ENCODE measurements at places on chromosomes 1 and 21.

- ATAC-seq = no peak
Measured at GRCh38 chr1:98003442-98003841, 82.6 kb upstream of the DPYD start.

GRCh38 chr1:243740255-243740999, 109.6 kb downstream of the AKT3 start:
- ATAC-seq = no peak

DNA sequence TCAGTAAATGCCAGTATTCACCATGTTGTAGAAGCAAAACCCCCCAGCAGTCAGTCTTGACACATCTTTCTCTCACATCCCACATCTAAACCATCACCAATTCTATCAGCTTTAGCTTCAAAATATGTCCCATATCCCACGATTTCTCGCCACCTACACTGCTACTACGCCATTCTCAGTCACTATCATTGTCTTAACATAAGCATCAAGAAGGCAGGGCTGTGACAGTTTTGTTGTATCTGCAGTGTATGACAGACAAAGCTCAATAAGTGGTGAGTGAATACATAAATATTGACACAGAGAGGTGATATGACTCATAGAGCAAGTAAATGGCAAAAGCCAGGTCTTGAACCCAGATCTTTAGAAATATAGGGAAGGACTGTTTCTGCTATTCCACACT, 59.9 kb downstream of the JAK1 start:
- no peak for ATAC-seq

- ATAC-seq = no peak
Measured at GRCh38 chr1:10771789-10772188, 24.7 kb downstream of the CASZ1 start.

GRCh38 chr1:231395998-231396390, 26.1 kb downstream of the EGLN1 start:
- ATAC-seq = no peak

DNA sequence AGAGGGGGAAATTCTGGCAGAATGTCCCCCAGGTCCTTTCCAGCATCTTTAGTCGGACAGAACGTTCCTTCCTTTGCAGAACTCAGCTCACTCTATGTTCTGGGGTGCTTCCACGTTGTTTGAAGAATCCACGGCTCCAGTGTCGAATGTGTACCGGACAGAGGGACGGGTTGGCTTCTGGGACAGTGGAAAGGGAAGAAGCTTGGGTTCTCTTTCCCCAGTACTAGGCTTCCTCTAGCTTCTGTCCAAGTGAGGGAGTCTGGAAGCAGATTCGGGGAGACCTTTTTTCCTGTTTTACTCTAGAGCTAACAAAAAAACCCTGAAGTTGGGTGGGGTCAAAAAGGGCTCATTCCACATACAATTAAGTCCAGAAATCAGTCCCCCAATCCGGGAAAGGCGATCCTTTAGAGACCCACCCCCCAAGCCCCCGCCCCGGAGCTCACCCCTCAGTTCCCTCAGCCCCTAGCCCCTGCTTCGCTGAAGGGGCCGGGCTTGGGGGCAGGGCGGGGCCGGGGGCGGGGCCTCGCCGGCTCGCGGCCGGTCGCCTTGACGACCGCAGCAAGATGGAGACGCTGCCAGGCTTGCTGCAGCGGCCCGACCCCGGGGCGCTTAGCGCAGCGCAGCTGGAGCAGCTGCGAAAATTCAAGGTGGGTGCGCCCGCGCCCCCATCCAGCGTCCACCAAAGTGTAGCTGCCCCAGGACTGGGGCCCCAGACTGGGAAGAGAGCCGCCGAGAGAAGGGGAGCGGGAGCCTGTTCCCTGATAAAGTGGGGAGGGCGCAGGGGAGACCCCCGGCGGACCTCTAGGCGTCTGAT, at the start of gene RIIAD1:
TSS of gene RIIAD1 (plus strand) at position 549 of the 814 bp plus-strand sequence. CDS start at position 564, 15 bp downstream.
- peak; percentile 73 for ATAC-seq

- ATAC-seq = no peak
Measured at GRCh38 chr1:212042436-212042835, 6.9 kb downstream of the DTL start.

- ATAC-seq = no peak
Measured at GRCh38 chr1:32246888-32247273, at the start of gene FAM167B. Gene FAM167B (plus strand): TSS chr1:32247222. CDS start chr1:32247422, 200 bp downstream.

- ATAC-seq = no peak
Measured at GRCh38 chr1:176450526-176450925, 12.4 kb upstream of the PAPPA2 start.

- no peak for ATAC-seq
Measured at GRCh38 chr1:51719146-51719545, 102.3 kb downstream of the OSBPL9 start.

- ATAC-seq = no peak
Measured at GRCh38 chr1:218558271-218558810, 213.2 kb downstream of the TGFB2 start.

GRCh38 chr1:62573675-62574074, 23.6 kb upstream of the ANGPTL3 start:
- ATAC-seq = no peak

- ATAC-seq = no peak
Measured at GRCh38 chr1:101112051-101112780, 86.6 kb upstream of the DPH5 start.

DNA sequence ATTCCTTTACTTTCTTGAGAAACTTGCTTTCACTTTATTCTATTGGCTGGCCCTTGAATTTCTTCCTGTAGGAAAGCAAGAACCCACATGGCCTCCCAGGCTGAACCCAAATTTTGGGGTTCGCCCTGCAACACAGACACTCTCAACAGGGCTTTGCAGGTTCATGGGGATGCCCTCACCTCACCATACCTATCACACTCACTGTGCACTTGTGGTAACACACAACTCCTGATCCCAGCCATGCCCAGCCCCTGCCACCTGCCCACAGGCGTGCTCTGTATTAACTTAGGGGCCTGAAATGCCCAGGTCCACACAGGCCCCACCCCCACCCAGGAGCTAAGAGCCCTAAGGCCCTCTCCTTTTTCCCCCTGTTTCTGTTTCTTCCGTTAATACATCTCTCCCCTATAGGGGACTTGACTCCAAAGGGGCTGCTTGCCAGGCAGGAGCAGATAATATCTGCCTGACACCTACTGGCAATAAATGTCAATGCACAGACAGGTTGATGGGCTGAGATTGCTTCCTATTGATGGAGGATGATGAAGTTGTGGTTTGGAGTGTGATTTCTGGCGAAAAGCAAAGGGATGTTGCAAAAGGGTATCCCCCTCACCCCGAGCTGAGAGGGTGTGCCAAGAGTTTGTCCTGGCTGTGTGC, 171.5 kb downstream of the AJAP1 start:
- peak; percentile 87 for ATAC-seq

DNA sequence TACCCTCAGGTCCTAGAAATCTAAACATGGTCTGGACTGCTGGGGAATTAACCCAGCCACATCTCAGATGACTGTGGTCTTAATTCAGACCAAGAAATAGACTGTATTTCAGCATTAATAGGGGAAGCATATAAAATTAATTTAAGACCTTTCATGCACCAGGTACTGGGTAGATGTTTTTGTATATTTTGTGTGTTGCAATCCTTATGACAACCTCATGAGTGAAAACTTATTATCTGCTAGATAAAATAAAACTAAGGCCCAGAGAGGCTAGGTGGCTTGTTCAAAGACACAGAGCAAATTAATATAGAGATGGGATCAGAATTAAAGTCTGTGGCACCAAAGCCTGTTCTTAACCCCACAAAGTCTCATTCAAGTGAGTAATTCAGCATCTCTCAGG, 40.1 kb downstream of the OPTC start:
- no peak for ATAC-seq

- ATAC-seq = peak; percentile 64
Measured at GRCh38 chr1:203508463-203509073, 14.6 kb downstream of the OPTC start.

DNA sequence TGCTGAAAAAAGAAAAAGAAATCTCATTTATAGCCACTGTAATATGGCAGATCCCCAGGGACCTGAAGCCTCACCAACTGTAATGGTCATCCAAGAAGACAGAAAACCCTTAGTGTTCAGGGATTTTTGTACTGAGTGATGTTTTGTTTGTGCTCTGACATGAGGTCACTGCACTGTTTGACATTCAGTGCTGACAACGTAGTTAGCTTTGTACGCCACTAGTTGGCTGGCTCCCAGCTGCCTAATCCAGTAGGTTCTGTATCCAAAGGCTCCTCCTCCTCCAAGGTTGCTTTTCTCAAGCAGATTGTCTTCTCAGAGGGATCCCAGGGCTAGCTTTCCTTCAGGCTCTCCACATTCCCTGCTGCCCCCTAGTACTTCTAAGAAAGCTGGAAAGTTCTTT, 9.5 kb upstream of the YRDC start:
- ATAC-seq = no peak

DNA sequence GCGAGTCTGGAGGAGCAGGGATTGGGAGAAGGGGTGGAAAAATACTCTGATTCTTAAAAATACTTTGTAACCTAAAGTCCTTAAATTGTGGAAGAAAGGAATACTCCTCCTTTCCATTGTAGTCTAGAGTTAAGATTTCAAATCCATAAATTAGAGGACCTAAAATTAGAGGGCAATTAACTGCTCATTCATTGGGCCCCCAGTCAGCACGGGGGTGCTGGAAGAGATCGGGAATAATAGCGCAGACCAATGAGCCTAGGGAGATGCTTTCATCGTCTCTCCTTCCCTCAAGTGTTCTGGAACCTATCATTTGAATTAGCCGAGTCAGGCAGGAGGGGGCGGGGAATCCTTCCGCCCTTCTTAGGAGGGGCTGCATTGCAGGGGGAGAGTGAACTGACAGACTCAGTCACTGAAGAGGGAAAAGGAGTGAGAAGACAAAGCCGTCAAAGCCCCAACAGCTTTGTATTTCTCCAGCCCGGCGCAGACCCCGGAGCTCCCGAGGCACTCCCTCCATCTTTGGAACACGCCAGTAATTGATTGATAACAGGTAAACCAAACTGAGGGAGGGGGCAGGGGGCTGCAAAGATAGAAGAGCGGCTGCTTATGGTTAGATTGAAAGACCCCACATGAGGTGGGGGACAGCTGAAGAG, at the start of gene MLLT11:
TSS of gene MLLT11 (plus strand) at position 391 of the 650 bp plus-strand sequence. CDS start 6,828 bp downstream, outside the sequence.
- ATAC-seq = peak; percentile 10

GRCh38 chr1:3504151-3504821, 49.8 kb downstream of the ARHGEF16 start:
- ATAC-seq = peak; percentile 81

- no peak for ATAC-seq
Measured at GRCh38 chr1:34683616-34684015, 71.2 kb upstream of the GJB5 start.

- ATAC-seq = peak; percentile 55
Measured at GRCh38 chr1:214310010-214310409, 29.1 kb downstream of the SMYD2 start.

DNA sequence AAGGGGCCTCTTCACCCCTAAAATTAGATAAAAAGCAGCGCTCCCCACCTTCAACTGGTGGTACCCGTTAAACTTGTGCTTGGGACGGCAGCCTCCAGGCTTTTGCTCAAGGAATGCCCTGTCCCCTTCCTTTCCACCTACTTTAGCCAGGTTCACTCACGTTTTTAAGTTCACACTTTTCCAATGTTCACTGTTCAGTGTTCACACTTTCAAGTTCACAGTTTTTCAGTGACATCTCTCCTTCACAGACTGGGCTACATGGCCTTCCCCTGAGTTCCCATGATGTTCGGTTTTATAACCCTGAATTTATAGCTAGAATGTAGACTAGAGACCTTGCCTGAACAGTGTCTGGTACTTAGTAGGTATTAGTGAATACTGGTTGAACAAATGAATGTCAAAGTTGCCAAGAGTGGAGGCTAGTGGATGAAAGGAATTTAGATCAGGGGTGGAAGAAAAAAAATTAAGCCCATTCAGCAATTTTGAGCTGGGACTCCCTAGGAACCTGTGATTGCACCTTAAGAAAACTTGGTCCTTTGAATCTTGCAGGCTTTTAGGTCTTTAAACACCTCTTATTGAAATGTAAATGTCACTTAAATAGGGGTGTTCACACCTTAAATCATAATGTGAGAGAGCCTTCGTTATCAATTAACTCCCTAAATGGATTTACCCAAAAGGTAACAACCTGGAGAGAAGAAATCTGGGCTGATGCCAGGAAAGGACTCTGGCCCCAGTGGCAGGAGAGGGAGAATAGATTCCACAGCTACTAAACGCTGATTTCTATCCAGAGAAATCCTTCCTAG, 12.3 kb downstream of the BTG2 start:
- ATAC-seq = no peak

GRCh38 chr1:33743221-33743998, 120.5 kb upstream of the HMGB4 start:
- ATAC-seq = no peak

GRCh38 chr1:111596499-111596898, 23.1 kb upstream of the RAP1A start:
- no peak for ATAC-seq

DNA sequence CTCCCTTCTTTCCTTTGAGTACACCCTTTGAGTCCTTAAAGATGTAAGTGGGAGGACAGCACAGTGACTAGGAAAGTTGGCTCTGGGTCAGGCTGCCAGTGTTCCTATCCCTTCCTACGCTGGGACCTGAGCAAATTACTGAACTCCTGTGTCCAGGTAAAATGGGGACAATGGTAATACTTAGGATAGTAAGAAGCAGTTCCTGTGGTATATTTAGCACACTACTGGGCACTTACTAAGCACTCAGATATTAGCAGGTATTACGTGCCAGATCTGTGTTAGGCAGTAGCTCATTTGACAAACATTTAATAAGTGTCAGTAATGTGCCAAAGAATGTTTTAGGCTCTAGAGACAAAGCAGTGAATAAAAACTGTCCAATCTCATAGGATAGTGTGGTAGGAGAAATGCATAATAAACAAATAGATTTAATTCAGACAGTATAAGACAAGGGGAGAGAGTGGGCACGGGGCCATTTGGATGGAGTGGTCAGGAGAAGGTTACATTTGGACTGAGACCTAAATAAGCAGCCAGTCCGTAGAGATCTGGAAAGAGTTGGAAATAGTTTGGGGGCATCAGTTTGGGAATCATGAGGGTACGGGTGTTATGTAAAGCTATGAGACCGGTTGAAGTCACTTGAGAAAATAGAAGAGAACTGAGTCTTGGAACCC, 26.2 kb upstream of the ZFP69B start:
- no peak for ATAC-seq

GRCh38 chr1:244256086-244256676, 195.5 kb downstream of the ADSS2 start:
- no peak for ATAC-seq

- ATAC-seq = no peak
Measured at GRCh38 chr1:39488793-39489566, 2.5 kb upstream of the BMP8A start.

- ATAC-seq = peak; percentile 47
Measured at GRCh38 chr1:64223329-64224151, 20.1 kb downstream of the UBE2U start.

GRCh38 chr1:114078116-114078515, 75.6 kb downstream of the SYT6 start:
- no peak for ATAC-seq

GRCh38 chr1:3921765-3922164, 21.7 kb upstream of the C1orf174 start:
- no peak for ATAC-seq

Measured in motor neuron (in vitro differentiated cells).